NCI-H1417 (cell line): ENCODE measurements at places on chromosomes 4 and X.

DNA sequence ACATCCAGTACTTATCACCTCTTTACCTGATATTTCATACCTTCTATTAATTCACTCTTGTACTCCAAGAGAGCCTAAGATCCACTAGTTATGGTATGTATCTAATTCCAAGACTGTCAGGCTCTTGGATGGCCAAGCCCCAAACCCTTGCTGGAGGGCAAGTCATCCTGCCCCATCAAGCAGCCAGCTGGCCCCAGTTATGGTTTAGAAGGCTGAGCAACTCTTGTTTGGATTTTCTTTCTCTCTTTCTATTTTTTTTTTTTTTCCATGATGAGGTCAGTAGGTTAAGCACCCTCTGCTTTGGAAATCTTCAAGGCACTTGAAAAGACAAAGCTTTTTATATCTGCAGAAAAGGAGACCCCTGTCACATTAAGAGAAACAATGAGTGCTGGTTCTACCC lies 10.9 kb upstream of the FGF16 start:
- no peak for DNase-seq

- peak; percentile 22 for DNase-seq
Observed at GRCh38 chr4:58564695-58565475, 1454.7 kb upstream of the IGFBP7 start.

GRCh38 chr4:39808231-39808749 lies 110.4 kb downstream of the UBE2K start:
- DNase-seq: no peak

DNA sequence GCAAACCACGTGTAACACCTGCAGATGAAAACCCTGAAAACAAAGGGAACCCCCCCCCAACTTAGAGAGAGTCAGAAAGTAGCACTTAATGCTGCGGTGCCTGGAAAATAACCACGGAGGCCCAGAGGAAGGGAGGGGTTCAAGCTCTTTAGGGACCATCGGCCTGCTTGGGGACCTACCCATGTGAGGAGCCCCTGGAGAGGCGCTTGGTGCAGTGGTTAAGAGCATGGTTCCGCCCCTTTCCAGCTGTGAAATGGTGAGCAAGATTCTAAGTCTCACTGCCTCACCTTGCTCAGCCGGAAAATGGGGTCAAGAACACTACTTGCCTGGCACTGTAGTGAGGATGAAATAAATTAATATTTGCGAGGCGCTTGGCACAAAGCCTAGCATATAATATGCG lies 13.8 kb downstream of the SLC25A5 start:
- no peak for DNase-seq

- no peak for DNase-seq
Observed at GRCh38 chrX:76127341-76127740, 45.5 kb upstream of the PBDC1 start.

DNA sequence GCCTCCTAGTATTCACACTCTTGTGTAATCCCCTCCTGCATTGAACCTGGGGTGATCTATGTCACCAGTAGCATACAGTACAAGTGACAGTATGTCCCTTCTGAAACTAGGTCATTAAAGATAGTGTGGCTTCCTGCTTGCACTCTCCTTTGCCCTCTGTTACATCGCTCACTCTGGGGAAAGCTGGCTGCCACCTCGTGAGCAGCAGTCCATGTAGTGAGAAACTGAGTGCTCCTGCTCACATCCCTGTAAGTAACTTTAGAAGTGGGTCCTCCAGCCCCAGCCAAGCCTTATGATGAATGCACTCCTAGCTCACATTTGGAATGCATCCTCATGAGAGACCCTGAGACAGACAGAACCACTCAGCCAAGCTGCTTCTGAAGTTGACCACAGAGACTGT lies 89.8 kb upstream of the TNIP3 start:
- DNase-seq: no peak

DNA sequence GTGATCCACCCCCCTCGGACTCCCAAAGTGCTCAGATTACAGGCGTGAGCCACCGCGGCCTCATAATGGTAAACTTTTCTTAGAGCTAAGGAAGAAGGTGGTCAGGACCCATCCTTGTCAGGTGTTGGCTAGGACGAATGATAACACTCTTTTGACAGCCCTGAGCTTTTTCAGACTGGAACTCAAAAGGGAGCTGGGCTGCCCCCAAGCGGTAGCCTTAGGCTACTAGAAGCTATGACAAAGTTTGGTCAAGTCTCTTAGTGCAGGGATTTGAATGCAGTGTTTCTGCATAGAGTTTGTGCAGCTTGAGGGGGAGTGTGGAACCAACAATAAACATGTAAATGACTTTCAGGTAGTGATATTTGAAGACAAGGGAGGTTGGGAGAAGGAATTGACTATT lies 11.8 kb upstream of the HSD17B10 start:
- peak; percentile 28 for DNase-seq

DNA sequence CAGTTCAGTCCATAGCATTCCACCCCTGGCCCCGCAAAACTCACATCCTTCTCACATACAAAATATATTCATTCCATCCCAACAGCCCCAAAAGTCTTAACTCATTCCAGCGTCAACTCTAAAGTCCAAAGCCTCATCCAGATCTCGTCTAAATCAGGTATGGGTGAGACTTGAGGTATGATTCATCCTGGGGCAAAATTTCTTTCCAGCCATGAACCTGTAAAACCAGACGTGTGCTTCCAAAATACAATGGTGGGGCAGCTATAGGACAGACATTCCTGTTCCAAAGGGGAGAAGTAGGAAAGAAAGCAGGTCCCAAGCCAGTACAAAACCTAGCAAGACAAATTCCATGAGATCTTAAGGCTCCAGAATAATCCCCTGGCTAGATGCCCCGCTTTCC lies 76.9 kb downstream of the CLDN34 start:
- no peak for DNase-seq

- DNase-seq: no peak
Observed at GRCh38 chr4:145525291-145525740, 43.7 kb downstream of the SMAD1 start.

DNA sequence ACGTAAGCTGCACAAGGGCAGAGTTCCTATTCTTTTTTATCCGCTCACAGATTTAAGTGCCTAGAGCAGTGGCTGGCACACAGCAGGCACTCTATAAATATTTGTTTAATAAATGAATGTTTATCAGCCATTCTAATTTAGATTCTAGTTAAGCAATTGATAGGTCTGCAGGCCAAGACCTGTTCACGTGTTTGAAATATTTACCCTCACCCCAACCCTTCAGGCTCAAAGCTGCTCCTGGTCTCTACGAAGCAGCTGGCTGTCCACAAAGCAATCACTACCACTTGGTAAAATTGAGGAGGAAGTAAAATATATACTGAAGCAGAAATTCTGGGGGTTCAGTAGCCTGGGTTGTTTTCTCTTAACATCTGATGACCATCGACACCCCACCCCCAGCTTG lies 158.1 kb downstream of the MGST2 start:
- peak; percentile 19 for DNase-seq

GRCh38 chr4:141571362-141571761 lies 65.0 kb upstream of the IL15 start:
- peak; percentile 24 for DNase-seq

GRCh38 chrX:65045001-65045400 lies 68.8 kb upstream of the ZC4H2 start:
- DNase-seq: no peak

- DNase-seq: no peak
Observed at GRCh38 chrX:123121241-123121640, 62.8 kb upstream of the GRIA3 start.

DNA sequence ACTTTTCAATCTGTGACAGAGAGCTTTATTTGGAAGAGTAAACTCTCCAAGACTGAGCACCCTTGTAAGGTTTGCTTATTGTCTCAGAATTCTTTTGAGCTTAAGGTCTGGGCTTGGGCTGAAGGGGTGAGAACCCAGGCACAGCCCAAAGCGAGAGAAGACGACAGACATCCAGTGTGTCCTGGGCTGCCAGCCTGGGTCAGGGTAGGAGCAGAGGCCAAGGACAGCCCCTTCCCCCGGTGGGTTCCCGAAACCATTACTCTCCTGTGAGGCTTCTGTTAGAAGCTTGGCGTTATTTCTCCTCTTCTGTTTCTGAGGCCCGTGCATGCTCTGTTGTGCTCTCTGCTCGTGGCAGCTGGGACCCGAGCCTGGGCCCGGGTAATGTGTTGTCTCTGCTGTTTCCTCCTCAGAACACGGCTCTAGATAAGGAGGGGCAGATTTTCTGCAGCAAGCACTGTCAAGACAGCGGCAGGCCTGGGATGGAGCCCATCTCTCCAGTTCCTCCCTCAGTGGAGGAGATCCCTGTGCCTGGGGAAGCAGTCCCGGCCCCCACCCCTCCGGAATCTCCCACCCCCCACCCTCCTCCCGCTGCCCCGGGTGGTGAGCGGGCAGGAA lies 177.5 kb downstream of the DCLK2 start:
- no peak for DNase-seq

- no peak for DNase-seq
Observed at GRCh38 chr4:175540732-175541131, 271.3 kb downstream of the GPM6A start.

DNA sequence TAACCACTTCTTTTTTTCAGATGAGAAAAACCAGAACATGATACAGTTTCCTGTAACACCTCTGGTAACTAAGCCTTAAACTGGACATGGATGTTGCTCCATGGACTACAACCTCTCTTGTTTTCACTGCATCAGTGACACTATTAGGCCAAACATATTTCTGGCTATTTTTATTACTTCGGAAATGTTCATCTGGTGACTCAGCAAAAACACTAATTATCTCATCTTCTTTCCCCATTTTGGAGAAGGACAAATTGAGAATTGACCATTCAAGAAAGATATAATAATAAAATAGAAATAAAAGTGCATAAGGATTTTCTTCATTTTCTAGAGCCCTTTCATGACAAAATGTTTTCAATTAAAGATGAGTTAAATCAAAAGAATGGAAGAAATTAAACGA lies 361.9 kb upstream of the TECRL start:
- DNase-seq: no peak

DNA sequence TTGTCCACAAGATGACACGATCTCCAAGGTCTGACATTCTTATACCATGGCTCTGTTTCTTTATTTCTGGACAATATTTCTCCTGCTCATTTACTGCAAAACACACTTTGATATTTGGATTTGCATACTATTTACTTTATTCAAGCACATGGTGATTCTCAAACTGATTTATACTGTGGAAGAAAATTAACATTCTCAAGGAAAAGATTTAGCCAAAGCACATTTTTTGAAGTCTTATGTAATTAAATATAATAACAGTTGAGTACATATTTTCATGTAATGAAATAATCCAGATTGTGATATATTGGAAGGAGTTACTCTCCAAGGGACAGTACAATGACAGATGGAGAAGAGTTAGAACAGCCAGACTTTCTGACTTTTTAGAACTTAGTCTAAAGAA lies 155.8 kb upstream of the CT83 start:
- DNase-seq: no peak

- no peak for DNase-seq
Observed at GRCh38 chr4:168264903-168265302, 53.6 kb downstream of the DDX60 start.

- DNase-seq: no peak
Observed at GRCh38 chr4:123288309-123289025, 108.1 kb upstream of the SPRY1 start.

DNA sequence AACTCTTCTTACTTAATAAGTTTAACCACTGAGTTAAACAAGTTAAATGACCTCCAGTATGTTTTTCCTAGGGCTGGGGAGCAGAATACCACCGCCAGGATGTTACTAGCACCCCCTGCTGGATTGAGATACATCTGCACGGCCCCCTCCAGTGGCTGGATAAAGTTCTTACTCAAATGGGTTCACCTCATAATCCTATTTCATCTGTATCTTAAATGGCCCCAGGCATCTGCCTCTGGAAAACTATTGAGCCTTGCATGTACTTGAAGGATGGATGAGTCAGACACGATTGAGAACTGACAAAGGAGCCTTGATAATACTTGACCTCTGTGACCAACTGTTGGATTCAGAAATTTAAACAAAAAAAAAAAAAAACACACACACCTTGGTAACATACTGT lies 61.5 kb upstream of the MMAA start:
- peak; percentile 27 for DNase-seq

DNA sequence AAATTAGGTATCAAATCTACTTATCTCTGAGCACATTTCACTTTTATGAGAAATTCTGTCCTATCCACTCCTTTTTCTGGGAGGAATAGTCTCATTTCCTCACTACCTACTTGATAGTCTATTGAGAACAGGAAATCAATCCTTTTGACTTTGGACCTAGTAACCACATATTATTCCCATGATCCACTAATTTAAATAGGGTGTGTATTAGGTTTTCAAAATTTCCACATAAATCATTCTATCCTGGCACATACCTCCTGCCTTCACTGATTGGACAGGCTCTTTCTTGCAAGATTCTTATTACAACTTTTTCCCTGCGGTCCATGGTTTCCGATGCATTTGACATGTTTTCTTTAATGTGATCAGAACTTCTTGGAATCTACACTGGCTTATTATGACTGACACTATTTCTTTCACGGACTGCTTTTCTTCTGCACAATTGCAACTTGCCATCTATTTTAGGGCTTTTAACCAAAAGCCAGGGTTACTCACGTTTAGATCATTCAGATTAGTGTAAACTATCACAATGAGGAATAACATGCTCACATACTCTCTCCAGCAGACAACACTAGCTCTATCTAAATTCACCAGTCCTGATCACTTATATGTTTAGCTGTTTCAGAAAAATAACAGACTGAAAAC lies 419.9 kb upstream of the SLIT2 start:
- DNase-seq: no peak

- peak; percentile 14 for DNase-seq
Observed at GRCh38 chr4:145937971-145938611, 532 bp downstream of the ZNF827 start.

- peak; percentile 80 for DNase-seq
Observed at GRCh38 chr4:127781300-127782024, 660 bp upstream of the HSPA4L start.

GRCh38 chr4:120508036-120508435 lies 414.5 kb downstream of the PRDM5 start:
- DNase-seq: no peak

GRCh38 chr4:26765515-26765914 lies 95.1 kb upstream of the STIM2 start:
- DNase-seq: no peak

GRCh38 chr4:117783716-117784115 lies 250.6 kb upstream of the NDST3 start:
- no peak for DNase-seq

- no peak for DNase-seq
Observed at GRCh38 chr4:35793045-35793722, 451.1 kb downstream of the ARAP2 start.
